ENCODE measurements at places on chromosomes 13 and 19.

- no peak for DNase-seq
Measured at GRCh38 chr19:27729332-27729731, 1483.6 kb downstream of the UQCRFS1 start.

DNA sequence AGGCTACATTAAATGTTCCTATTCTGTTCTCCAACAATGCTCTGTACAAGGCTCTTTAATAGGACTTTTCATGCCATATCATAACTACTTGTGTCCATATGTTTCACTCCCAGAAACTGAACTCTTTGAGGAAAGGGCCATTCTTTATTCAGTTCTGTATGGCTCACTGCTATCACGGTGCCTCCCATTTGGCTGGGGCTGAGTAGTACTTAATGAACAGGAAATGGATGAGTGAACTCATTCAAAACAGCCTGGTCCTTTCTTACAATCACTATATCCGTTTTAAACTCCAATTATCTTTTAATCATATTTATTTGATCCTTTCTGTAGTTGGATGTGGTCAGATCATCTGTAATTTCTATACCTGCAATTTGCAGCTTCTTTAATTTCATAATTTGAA, 410.6 kb downstream of the TBC1D4 start:
- DNase-seq, result no peak

- DNase-seq, result no peak
Measured at GRCh38 chr19:23203841-23204344, 46.3 kb downstream of the ZNF724 start.

GRCh38 chr13:99666146-99666805, 165.0 kb downstream of the TM9SF2 start:
- no peak for DNase-seq

GRCh38 chr13:107250628-107251027, 682.7 kb upstream of the ARGLU1 start:
- DNase-seq, result no peak

DNA sequence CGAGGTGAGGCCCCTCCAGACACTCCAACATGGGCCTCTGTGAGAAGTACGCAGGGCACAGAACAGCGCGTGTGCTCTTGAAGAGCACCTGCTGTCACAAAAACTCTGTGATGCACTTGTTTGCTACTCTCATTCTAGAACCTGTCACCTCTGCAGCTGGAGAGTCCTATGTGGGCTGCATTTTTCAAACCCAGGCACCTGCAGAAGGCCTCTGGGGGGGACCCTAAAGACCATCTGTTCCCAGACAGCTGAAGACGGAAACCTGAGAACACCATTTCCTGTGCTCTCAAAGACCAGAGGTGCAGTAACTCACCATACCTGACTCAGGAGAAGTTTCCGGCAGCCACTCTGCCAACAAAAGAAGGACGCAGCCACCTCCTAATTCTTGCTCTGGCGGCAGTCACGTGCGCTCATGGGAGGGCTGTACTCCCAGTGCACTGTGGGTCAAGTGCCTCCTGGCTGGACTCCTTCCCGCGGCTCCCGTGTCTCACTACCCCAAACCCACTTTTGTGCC, 28.1 kb downstream of the RANBP3 start:
- DNase-seq, result no peak

DNA sequence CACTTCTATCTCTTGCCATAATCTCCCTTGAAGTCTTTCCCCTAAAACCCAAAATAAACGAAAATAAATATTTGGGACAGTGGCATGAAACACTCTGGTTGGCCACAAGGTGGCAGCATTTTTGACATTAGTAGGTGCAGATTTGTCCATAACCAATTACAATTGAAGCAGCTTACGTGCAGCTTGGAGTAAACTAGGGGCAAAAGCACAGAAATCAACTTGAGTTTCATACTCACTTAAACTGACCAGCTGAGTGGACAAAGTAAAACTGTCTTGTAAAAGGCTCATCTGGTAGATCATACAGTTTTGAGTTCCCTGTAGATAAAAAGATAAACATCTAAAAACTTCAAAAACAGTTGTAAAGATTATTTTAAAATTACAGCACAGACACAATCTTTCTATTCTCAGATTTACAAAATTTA, 18.8 kb downstream of the PDCD5 start:
- no peak for DNase-seq

- DNase-seq, result no peak
Measured at GRCh38 chr13:40232311-40233040, 434.0 kb downstream of the FOXO1 start.

GRCh38 chr19:55549500-55550320, 4.4 kb upstream of the SBK3 start:
- no peak for DNase-seq

- DNase-seq, result no peak
Measured at GRCh38 chr13:46321494-46322225, 65.4 kb downstream of the RUBCNL start.

GRCh38 chr19:47854459-47854858, 4.6 kb upstream of the TPRX2 start:
- DNase-seq, result no peak

- no peak for DNase-seq
Measured at GRCh38 chr13:24203811-24204210, 43.3 kb downstream of the SPATA13 start.

GRCh38 chr13:32746474-32746873, 160.2 kb downstream of the PDS5B start:
- DNase-seq, result no peak

GRCh38 chr19:9498183-9498902, at the start of gene ZNF560:
TSS of gene ZNF560 (minus strand) at chr19:9498616. CDS start at chr19:9475313, 23,303 bp downstream.
- DNase-seq, result no peak

- peak; percentile 39 for DNase-seq
Measured at GRCh38 chr19:33430674-33431277, 57.3 kb downstream of the CEBPG start.

DNA sequence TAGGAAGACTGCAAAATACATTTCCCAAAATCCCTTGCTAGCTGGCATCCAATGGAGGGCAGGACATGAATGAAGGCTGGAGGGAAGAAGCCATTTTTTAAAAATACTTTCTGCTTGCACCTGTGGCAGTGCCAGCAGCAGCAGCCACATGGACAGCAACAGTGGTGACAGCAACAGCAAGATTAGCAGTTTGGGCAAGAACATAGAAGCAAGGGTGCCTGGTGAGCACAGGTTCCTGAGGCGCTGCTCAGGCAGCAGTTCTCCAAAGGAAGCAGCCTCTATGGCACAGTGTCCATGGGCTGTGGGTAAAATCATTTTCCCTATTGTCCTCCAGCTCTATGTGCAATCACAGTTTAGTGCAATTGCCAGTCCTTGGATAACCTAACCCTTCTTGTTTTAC, 1.3 kb upstream of the FAM216B start:
- DNase-seq, result no peak

DNA sequence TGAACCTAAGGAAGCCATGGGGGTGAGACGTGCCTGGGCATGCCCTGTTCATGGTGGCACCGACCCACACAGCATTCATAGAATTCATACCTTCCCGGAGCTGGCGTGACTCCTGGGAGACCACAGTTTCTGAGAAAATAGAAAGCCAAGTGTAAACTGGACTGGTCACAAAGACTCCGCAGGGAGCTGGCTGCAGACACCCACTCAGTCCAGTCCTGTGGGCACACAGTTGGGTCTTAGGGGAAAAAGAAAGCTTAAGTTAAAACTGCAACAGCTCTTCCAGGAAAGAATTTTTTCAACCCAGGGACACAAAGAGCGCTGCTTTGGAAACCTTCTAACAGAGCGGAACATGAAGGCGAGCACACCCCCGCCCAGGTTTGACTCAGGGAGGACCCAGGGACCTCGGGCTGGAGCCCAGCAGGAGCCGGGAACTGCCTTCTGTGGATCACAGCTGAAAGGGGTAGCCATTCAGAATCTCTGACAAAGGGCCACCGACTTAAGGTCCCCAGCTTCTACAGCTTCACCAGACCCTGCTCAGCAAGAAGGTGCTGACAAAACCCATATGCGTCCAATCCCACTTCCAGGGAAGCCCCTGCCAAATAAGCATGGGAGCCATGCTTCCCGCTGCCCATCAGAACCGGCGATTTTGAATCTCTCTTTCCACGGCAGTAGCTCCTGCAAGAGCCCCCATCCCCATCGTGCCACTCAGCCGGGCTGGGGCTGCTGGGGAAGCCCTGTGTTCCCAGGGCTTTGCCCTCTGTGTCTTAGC, 183.7 kb downstream of the COL4A1 start:
- DNase-seq, result no peak
